NCI-H526 (cell line): ENCODE measurements at places on chromosomes 1 and 21.

DNA sequence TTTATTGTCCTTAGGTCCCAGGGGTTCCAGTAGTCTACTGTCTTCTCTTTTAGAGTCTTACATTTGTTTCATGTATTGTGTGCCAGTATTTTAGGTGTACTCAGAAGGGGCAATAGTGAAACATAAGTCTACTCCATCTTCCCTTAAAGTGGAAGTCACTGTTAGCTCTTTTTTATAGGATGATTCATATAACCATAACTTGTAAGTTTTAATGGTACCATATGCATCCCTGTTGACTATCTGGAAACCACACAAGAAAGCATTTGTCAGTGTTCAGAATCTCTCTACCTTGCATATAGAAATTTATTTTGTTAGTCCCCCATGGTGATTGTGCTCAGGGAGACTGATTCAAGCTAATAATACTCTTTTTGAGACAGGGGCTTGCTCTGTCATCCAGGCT is 149.9 kb downstream of the HS2ST1 start:
- DNase-seq, result no peak

GRCh38 chr1:187264995-187265602 is 436.4 kb downstream of the PLA2G4A start:
- DNase-seq, result peak; percentile 88

GRCh38 chr1:152758636-152759035 is 811 bp downstream of the KPRP start:
- DNase-seq, result no peak

DNA sequence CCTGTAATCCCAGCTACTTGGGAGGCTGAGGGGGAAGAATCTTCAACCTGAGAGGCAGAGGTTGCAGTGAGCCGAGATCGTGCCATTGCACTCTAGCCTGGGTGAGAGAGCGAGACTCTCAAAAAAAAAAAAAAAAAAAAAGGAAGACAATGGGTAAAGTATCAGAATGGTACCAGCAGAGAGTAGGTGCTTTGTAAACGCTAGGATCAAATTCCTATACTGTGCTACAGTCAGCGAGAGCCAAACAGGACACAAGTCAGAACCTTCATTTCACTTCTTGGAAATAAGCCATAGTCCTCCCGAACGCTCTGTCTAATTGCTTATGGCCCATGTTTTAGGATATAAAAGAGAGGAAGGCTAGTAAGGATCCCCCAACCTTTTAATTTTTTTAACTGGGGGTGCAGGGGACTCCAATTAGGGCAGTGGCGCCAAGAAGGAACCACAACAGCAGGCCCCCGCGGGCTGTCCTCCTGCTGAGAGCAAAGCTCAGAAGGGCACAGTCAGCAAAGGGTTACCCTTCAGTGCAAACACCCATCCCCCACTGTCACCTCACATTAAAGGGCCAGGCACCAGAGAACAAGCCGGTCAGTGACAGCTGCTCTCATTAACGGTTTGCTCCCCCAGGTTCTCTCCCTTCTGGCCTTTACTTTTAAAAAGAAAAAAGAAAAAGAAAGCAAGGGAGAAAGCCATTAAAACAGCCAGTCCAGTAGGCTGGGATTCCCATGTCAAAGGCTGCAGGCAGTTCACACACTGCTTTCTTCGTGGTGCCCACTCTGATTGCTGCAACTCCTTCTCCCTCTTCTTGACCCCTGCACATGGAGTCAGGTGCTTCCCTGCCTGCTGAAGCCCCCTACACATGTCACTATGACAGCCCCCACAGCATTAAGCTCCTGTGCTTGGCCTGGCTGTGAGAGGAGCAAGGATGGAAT is 69.4 kb downstream of the PLPP3 start:
- no peak for DNase-seq

DNA sequence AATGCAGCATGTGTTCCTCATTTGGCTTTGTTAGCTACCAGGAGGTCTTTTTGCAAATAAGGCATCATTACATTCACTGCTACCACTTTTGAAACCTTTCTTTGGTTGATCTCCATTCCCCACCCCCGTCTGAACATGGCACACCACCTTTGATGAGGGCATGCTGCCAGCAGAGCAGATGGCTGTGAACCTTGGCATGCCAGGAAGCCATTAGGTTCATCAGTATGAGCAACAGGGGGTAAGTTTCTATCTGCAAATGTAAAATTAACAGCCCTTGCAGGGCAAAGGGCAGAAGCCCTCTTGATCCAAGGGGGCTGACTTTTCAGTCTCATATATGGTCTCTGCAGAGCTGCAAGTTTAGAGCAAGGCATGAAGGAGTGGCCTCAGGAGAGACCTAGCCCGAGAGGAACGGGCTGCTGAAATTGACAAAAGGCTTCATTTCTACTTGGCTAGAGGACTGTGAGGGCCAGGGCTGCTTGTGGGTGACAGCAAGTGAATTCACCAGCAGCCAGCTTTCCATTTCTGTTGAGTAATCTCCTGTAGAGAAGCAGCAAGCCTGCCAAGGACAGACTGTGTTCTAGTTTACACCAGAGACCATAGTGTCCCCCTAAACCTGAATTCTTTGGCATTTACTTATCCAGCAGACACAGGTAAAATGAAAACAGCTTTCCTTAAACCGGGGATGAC is 127.9 kb downstream of the ZNF326 start:
- no peak for DNase-seq

- DNase-seq, result no peak
Measured at GRCh38 chr1:25109531-25109951, 122.8 kb downstream of the SYF2 start.

- DNase-seq, result no peak
Measured at GRCh38 chr21:16186742-16187141, 457.0 kb downstream of the USP25 start.

- DNase-seq, result no peak
Measured at GRCh38 chr1:5977494-5978444, 14.5 kb downstream of the NPHP4 start.

GRCh38 chr1:67937651-67938050 is 104.4 kb upstream of the GNG12 start:
- no peak for DNase-seq

DNA sequence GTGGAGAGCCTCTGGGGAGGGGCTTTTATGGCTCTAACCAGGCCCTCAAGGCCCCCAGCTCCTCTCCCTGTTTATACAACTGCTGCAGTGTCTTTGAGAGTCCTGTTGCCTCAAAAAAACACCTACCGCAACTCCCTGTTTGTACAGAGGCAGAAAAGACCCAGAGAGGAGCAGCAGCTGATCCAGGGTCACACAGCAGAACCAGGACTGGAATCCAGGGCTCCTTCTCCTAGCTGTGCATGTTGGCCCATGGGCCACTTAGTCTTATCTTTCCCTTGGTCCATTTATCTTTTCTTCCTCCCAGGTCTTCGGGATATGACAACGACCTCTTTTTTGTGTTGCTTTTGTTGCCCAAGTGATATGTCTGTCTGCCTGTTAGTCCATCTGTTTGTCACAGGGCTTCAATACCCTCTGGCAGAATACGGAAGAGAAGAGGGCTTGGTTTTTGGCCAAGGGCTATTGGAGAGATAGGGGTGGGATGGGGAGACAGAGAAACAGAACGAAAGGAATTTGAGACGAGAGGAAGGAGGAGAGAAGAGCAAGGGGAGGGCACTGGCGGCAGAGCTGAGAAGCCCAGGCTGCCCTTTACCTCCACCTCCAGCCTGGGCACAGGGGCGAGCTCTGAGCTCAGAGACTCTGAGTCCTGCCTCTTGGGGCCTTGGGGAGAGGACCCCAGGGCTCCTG is 33.5 kb upstream of the WASF2 start:
- no peak for DNase-seq

DNA sequence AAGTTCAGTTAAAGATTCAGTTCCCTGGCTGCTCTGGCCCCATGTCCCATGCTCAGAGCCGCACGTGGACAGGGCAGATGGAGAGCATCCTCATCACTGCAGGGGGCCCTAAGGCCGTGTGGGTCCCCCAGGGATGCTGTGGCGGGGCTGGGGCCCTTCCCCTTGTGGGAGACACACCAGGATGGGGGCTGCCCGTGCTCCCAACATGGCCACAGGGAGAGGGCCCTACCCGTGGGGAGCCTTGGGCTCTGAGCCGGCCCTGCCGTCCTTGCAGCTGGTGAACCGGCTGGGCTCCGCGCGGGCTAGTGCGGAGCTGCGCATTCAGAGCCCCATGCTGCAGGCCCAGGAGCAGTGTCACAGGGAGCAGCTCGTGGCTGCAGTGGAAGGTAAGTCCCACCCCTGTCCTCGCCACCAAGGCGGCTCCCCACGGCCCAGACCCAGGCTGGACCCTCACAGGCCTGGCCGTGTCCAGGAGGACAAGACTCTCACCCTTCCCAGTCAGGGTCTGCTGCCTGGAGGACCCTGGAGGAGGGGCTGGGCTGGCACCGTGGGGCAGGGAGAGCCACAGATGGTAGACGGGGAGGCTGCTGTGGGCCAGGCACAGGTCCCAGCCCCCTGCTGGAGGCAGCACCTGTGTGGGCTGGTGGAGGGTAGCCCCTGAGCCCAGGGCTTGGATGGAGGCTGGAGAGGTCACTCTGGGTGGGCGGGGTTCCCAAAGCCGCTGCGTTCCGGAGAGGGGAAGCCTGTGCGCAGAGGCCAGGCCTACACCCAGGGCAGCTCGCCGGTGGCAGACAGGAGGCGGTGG is 53.8 kb downstream of the TRIM11 start:
- DNase-seq, result no peak

DNA sequence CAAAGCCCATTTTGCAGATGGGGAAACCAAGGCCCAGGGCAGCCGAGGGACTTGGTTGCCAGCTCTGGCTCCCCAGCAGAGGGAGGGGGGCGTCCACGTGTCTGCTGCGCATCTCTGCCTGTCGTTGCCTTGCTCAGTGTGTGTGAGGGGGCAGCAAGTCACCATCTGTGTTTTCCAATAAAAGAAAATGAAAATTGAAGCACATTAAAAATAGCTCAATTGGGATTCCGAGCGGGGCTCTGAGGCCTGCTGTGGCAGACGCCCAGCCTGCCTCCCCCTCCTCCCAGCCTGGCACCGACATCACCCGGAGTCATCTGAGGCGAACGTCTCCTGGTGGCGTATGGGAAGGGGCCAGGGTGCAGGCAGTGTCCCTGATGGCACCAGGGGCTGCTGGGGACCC is 51.2 kb downstream of the EPHB2 start:
- DNase-seq, result no peak

- no peak for DNase-seq
Measured at GRCh38 chr21:41169701-41170100, 1.7 kb downstream of the BACE2 start.

DNA sequence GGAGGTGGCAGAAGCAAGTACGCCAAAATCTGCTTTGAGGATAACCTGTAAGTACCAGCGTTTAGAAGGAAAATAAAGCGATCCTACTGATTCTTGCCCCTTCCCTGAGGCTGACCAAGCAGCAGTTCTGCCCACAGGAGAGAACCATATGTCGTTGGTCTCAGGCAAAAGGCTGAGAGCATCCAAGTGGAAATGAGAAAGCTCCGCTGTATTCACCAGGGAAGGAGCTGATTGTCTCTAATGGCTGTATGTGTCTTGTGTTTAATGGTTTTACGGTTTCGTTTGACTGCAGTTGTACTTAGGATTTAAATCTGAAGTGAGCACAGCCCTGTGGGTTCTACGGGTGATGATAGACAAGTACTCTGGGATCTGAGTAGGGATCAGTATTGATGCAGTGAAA is 21.9 kb downstream of the FAM3B start:
- DNase-seq, result no peak

DNA sequence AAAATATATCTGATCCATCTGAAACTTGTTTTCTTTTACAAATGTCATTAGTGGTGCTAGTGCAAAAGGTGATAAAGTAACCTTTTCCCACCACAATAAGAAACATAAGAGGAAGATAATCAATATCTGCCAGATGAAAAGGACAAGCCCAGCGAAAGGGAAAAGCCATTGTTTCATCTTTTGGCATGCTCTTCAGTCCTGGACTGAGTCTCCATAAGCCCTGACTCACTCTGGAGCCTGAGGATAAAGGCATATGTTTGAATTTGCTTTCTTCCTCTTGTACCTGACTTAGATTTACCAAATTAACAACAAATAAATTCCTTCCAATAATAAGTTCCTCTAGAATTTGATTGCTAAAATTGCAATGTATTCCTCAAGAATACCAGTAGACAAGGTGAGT is 13.6 kb downstream of the DNAJC11 start:
- DNase-seq, result no peak

- DNase-seq, result no peak
Measured at GRCh38 chr1:243452092-243452491, 196.3 kb downstream of the SDCCAG8 start.

DNA sequence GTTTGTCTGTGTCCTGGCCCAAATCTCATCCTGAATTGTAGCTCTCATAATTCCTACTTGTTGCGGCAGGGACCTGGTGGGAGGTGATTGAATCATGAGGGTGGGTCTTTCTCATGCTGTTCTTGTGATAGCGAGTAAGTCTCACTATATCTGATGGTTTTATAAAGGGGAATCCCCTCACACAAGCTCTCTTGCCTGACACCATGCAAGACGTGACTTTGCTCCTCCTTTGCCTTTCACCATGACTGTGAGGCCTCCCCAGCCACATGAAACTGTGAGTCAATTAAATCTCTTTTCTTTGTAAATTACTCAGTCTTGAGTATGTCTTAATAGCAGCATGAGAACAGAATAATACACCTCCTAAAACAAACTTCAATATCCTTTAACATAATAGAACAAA is 1065.6 kb downstream of the PLA2G4A start:
- no peak for DNase-seq

DNA sequence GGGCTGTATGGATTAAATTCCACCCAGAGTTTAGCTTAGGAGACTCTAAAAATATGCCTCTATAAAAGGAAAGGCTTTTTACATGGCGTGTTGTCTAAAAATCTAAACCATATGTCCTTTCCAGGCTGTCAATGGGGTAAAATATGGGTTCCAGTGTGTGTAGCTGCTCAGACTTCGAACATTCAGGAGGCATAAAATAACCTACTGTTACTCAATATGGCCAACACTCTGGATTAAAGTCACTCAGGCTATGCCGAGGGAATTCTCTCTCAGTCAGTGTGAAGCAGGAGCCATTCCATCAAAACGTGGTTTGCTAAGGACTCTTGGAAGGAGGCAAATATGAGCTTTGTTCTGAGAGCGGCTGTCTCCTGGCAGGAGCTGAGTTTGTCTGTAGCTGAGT is 135.3 kb downstream of the RUNX1 start:
- DNase-seq, result no peak

DNA sequence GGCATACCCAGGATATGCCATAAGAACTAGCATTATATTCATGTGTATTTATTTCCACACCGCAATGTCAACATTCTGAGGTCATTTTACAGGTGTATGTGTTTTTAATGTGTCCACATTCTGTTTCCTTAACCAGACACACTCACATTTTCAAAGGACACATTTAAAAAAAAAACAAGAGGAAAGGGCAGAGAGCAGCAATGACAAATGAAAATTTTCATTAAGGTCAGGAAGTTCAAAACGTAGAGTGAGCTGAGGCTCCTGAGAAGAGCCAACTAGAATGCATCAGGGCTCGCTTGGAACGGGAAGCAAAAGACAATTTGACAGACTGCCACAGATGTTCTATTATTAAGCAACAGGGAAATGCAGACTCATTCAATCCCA is 4.8 kb upstream of the GNPAT start:
- DNase-seq, result no peak

GRCh38 chr21:39397646-39398385 is 47.8 kb downstream of the LCA5L start:
- no peak for DNase-seq

GRCh38 chr1:111448918-111449702 is at the start of the genes ATP5PB and WDR77:
ATP5PB (plus strand) TSS chr1:111449464; CDS start chr1:111449542, 78 bp downstream.
WDR77 (minus strand) TSS chr1:111449256; CDS start chr1:111449169, 87 bp downstream.
- peak; percentile 99 for DNase-seq

- DNase-seq, result no peak
Measured at GRCh38 chr1:206685334-206685768, 646 bp downstream of the MAPKAPK2 start.
